ENCODE measurements at places on chromosomes 2 and 18.

DNA sequence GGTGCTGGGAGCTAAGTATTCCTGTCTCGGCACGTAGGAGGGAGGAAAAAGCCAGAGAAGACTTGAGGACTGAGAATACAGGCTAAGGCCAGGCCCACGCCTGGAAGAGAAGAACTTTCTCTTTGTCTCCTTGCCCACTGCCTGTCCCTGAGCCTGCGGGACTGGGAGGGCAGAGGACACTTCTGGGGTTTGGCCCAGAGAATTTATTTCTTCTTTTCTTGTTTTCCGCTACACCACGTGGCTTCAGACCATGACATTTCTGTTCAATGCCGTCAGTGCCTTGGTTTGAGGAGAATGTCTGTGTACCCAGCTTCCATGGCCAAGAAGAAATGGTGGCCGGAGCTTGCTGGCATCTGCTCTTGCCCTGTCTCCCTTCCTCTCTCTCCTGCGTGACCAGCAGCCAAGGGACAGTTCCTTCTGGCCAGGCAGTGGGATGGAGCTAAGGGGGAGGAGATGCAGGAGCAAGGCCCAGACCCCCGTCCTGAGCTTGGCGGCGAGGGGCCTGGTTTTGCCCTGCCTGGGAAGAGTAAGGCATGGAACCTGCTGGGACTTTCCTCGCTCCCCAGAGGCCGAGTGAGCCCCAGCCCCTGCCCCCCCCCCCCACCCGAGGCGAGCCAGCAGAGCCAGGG, 140.3 kb downstream of the KLHL29 start:
- DNase-seq: no peak

DNA sequence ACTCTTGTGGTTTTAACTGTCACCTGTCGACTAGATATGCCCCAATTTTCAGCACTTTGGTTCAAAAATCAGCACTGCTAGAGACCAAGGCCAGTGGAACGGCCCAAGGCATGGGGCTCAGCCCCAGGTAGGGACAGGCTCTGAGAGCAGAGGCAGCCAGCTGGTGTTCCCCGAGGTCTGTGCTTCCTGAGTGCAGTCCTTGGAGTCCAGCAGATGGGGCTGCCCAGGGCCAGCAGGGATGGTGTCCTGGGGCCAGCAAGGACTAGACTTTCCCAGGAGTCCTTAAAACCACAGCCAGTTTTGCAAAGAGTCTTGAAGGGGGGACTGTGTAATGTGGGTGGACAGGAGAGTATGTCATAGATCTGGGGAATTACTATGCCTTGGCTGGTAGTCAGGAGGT, 56.3 kb downstream of the POMC start:
- no peak for DNase-seq

- DNase-seq: no peak
Measured at GRCh38 chr2:179981085-179981484, 26.0 kb downstream of the CWC22 start.

- DNase-seq: no peak
Measured at GRCh38 chr2:215780313-215780712, 233.0 kb downstream of the MREG start.

- no peak for DNase-seq
Measured at GRCh38 chr2:10951558-10952414, 40.1 kb downstream of the KCNF1 start.

DNA sequence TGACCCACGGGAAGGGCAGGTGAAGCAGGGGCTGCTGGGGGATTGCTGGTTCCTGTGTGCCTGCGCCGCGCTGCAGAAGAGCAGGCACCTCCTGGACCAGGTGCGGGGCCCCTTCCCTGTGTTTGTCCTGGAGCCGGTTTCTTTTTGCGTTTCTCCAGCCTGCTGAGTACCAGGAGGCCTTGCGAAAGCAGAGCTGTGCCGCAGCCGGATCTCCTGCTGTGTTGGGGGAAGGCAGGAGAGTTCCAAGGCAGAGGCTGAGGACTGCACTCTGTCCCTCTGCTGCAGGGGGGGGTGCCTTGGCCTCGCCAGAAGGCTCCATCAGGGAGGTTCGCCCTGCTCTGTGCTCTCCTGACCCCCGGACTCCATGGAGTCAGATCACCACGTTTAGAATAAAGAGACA, 2.8 kb downstream of the CAPN10 start:
- no peak for DNase-seq

DNA sequence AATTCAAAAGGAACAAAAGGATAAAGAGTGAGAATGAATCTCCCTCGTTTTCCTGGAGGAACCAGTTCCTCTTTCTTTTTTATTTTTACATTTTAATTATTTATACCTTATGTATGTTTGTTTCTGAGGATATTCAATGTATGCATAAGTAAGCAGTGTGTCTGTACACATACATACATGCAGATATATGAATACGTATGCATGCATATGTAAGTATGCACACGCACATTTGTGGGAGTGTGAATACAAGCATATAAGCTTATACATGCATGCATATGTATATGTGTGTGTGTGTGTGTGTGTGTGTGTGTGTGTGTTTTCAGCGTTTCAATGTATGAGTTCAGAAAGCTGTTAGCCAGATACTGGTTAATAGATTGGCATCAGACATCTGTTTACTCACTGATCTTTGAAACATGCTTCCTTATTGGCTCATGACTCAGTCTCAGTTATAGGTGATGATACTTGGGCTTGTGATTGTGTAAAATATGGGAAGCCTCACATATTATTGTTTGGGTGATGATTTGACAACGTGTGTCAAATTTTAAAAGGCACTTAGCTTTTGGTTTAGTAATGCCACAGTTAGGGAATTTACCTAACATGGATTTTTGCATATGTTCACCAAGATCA, 279.7 kb upstream of the TRIB2 start:
- DNase-seq: no peak

DNA sequence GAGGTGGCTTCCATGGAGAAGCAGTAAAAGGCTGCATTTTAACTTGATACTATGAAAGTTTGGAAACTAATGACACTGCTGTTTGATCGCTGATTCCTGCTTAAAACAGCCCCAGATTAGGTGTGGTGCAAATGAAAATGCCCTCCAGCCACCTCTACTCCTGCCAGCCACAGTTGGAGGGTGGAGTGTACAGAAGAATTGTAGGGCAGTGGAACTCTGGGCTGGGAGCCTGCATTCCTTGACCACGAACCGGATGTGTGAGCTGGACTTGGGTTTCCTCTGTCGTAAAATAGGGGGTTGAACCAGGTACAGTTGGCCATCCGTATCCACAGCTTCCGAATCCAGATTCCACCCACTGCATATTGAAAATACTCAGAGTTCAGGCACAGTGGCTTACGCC, 84.6 kb upstream of the RFX8 start:
- DNase-seq: no peak

GRCh38 chr18:72232644-72233043, 311.5 kb downstream of the CBLN2 start:
- no peak for DNase-seq

GRCh38 chr2:479031-479430, 191.1 kb upstream of the ALKAL2 start:
- no peak for DNase-seq

- DNase-seq: no peak
Measured at GRCh38 chr2:56108806-56109205, 75.0 kb upstream of the CCDC85A start.

GRCh38 chr18:76263046-76264005, 231.7 kb downstream of the ZNF516 start:
- DNase-seq: no peak

DNA sequence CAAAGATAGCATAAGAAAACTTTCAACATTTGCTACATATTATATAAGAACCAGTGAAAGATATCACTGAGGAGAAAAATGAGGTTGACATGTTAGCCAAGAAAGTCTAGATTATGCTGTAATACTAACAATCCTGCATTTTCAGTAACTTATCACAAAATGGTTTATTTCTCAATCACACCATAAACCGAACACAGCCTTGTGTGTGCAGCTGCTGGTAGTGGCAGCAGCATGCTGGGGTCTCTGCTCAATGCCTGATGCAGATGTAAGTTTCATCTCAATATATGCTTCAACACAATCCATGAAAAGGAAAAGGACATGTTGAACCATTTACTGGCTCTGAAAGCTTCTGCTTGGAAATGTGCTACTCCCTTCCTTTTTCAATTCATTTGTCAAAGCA, 376.3 kb downstream of the GPD2 start:
- DNase-seq: no peak

DNA sequence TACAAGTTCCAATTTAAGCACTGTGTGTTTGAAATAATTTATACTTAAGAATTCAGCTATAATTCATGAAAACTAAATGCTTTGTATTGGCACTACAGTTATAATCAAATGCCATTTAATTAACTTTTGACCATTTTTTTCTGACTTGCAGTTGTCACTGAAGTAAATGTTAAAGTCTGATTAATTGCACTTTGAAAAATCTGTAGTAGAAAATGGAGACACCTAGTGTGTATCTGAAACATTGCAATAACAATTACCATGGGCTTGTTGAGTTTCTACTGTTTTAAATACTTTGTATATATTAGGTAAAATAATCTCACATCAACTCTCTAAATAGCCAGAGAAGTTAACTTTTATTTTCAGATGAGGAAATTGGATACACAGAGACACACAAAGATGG, 458.6 kb upstream of the FSIP2 start:
- DNase-seq: no peak

DNA sequence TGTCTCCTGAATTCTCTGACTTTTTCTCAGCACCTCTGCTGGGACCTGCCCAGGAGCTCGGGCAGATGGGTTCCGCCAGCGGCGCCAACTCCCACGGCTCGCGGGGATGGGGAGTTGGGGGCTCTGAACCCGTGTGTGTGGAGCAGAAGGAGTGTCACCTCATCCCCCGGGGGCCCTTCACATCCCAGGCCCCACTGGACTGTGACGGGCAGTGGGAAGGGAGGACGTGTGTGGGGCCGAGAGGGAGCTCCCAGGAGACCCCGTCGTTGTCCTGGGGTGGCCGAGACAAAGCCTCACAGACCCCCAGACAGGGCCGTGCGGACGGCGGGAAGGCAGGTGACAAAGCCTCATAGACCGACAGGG, 130.0 kb upstream of the CTDP1 start:
- no peak for DNase-seq

- no peak for DNase-seq
Measured at GRCh38 chr2:37976411-37976810, 51.3 kb downstream of the RMDN2 start.

DNA sequence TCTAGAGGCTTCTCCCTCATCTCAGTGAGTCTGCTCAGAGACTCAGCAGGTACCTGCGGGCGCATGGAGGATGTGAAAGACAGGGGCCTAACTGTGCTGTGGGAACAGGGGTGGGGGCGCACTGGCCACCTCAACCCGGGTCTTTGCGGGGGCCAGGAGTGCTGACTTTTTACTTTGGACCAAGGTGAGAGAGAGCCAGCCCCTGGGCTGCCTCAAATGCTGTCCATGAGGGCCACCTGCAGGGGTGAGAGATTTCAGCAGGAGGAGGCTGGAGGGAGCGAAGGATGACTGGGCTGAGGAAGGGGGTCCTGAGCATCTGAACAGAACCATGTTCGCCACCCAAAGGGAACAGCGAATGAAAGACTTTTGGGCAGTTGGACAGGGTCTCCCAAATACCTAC, 129.4 kb downstream of the TNS1 start:
- no peak for DNase-seq

DNA sequence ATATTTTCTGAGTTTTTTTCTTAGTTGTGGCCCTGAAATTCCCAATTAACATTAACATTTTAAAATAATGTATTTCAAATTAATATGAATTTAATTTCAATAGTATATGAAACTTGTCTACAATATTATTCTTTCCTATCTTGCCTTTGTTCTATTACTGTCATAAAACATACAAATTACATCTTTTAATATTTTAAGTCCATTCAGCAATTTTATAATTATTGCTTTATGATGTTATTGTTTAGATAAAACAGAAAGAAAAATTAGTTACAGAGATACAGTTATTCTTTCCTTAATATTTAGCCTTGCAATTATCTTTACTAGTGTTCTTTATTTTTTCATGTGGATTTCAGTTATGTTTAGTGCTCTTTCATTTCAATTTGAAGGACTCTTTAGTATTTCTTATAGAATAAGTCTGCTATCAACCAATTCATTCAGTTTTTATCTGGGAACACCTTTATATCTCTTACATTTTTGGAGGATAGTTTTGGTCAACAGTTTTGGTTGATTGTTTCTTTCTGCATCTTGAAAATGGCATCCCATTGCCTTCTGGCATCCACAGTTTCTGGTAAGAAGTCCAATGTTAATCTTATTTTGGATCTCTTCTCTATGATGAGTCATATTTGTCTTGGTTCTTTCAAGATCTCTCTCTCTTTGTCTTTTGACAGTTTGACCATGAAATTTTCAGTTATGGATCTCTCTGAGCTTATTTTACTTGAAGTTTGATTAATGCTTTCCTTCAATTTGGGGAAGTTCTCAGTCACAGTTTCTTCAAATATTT, 76.9 kb upstream of the CHST9 start:
- no peak for DNase-seq

GRCh38 chr2:2027271-2027670, 283.0 kb upstream of the PXDN start:
- DNase-seq: no peak

GRCh38 chr18:72541871-72542332, 2.2 kb downstream of the CBLN2 start:
- DNase-seq: no peak

DNA sequence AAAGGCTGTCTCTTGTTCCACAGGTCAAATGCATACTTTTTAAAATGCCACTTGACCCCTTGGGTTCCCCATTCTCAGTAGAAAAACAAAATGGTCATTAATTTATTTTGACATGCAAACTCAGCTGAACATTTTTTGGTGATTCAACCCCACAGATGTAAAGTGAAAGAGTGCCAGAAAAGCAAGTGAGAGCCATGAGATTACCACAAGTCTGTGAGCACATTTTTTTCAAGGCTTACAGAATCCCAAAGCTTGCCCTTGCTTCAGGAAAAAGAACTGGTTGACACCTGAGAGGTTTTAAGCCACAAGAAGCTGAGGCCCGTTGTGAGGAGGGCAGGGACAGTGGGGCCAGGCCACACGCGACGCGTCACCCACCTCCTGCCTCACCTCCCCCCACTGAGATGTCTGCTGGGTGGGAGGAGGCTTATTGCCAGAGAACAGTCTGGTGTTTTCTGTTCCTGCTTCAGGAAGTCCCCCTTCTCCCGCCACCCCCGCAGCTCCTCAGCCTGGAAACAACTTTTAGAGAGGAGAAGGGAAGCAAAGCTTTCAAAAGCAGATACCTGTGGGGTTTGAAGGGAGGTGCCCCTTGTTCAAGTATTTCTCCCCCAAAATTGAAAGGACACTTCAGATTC, 70.4 kb upstream of the CYP1B1 start:
- DNase-seq: peak; percentile 63

GRCh38 chr2:41957431-41957830, 90.4 kb upstream of the PKDCC start:
- no peak for DNase-seq

All from activated CD8-positive, alpha-beta memory T cell treated with anti-CD3 and anti-CD28 coated beads, Interleukin-2, amount 50 U/mL, for 48 hours (primary cell).